ENCODE measurements at places on chromosomes 4 and X.
A peak's percentile ranks its signal among the peaks of the same experiment; 100 is the strongest.

- DNase-seq = no peak
These were observed 111.8 kb downstream of the APBB2 start for GRCh38 chr4:41102414-41103092.

DNA sequence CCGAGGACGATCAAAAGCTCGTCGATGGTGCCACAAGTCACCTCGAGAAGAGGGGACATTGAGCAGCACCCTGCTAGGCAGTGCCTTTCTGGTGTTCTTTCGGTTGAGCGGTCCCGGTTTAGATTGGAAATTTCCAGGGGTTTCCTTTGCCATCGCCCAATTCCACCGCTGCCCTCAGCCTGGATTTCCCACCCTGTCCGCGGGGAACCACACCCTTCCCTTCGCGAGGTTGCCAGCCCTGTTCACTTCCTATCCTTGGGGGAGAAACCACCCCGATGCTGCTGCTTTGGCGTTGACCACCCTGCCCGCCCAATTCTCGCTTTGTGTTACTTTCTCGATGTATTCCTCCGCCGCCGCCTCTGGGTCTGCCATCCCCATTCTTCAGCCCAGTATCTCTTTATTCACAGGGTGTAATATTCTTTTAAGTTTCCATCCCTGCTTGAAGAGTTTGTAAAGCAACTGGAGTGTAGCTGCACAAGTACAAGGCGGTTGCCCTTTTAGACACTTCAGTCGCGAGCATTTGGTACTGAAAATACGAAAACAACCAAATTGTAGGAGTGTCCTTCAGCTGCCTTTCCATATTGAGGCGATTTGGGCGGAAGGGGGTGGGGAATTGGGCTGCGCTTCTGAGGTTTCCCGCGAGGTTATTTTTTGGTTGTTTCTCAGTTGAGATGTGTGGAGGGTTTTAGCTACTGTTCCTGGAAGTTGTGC, 1.1 kb downstream of the OGT start:
- DNase-seq = peak; percentile 31

GRCh38 chrX:150324919-150325318, 38.2 kb upstream of the MAMLD1 start:
- DNase-seq = no peak

GRCh38 chrX:119984652-119985051, 41.1 kb upstream of the NKAP start:
- no peak for DNase-seq

DNA sequence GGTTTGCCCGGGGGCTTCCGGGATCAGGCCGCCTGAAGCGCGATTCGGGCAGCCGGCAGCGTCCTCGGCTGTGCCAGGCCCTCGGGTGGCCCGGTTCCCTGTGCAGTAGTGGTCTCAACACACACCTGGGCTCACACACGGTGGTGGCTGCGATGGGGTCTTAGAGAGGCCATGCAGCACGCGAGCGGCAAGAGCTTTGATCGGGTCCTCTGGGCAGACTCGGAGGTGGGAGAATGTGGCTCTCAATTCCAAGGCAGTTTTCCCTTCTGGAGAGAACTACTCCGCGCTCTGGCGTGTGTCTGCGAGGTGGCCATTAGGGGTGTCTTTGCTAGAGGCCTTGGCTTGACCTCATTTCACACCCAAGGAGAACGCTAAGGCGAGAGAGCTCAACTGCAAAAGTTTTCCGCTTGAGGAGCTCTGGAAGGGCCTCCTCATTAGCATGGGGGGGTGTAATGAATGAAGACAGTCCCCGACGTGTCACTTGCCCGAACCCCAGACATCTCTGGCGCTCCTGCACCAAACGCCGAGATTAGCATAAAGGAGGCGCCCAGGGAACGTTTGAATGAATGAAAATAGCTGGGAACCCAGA, 771 bp upstream of the RBPJ start:
- DNase-seq = no peak

DNA sequence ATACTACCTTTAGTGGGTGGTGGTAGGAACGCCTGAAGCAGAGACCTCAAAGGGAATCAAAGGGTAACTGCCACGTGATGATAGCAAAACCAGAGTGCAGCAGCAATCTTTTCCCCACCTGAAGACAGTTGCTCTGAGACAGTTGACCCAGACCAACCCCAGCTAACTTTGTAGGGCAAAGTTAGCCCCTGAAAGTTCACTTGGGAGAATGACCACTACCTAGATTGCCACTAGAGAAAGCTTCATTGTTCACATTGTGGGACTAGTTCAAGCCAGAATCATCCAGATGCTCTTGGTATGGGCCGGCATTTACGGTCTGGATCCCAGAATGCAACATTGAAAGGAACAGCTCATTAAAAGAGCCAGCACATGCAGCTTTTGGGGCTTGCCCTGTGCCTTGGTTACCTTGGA, 4.1 kb downstream of the SEPTIN6 start:
- DNase-seq = no peak

GRCh38 chr4:78608684-78609083, 57.1 kb downstream of the ANXA3 start:
- no peak for DNase-seq

DNA sequence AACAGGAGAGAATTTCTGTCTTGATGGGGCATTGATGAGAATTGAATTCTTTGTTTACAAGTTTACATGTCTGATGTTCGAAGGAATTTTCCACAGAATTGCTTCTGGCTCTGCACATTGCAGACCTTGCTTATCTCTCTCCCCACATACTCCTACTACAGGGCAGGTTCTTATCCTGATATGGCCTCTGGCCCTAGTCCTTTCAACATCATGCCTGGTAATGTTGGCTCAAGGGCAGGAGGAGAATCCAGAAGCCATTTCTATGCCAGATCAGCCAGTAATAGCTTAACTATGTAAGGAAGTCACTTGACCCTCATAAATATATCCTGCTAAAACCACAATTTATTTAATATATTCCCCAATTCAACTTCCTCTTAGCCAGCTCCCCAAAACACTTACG, 24.3 kb upstream of the TSPAN5 start:
- DNase-seq = no peak
